ENCODE measurements at places on chromosomes 11 and 22.

DNA sequence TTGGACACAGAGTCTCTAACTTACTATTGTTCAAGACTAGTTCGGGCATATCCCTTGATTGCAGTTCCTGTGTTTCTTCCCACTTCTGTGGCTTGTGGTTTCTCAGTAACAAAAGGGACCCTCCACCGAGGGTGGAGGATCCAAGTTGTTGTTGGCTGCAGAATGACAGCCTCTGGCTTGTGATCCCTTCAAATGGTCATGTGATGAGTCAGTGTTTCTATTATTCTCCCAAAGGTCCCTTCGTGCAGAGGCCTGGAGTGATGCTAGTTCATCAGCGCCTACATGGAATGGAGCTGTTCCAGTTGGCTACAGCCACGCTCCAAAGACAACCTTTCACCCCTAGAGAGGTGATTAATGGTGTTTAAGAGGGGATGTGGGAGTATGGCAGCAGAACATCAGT, 2.6 kb upstream of the VWCE start:
- DNase-seq = no peak

- no peak for DNase-seq
Observed at GRCh38 chr11:128235426-128235825, 351.9 kb downstream of the ETS1 start.

GRCh38 chr11:32713496-32713895, 81.0 kb downstream of the CCDC73 start:
- no peak for DNase-seq

DNA sequence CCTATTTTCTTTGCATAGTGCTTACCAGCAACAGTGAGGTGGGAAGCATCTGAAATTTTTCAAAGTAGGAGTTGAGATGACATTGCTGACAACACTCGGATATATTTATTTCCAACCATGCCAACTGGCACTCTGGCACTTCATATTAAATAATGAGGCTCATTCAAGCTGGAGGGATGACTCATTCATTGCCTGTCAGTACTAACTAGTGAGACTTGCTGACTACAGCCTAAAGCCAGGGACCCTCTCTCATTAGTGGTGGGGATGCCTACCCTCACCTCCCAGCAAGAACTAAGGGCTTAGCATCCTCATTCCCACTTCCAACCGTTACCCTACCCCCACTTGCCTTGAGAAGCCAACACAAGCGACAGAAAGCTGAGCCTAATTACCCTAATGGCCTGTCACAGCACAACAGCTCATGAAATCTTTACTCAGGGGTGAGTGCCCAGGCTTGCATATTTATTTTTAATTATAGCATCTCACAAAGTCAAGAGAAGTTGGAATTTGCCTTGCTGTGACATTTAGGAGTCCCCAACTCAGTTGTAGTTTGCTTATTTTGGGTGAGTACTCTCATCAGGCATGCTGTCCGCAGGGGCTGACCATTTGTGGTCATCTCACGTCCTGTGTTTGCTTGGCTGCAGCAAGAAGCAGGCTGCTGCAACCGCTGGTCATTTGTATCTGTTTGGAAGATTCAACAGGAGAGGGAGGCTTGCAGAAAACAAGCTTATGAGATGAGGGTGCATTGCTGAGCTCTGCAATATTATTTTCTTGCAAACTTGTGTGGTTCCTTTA, 181.6 kb upstream of the POU2AF2 start:
- DNase-seq = no peak

DNA sequence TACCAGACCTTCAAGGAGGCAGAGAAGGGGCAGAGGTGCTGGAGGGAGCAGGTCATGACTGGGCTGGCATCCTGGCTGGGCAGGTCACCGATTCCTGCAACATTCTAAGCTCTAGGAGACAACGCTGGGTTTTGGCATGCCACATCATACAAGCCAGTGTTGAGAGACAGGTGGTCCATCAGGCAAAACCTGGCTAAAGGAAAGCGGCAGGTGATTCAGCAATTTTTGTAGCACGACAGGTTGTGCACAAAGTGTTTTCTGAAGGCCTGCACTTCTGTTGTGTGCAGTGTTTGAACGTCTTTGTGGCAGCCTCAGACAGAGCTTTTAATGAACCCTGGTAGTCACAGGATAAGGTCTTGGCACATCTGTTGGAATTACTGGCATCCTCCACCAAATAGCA, 69.9 kb upstream of the BID start:
- no peak for DNase-seq

GRCh38 chr11:95734009-95734572, 55.5 kb downstream of the FAM76B start:
- no peak for DNase-seq

GRCh38 chr11:131666617-131667016, 296.2 kb downstream of the NTM start:
- no peak for DNase-seq

- no peak for DNase-seq
Observed at GRCh38 chr11:102573851-102574250, 43.3 kb upstream of the MMP7 start.

DNA sequence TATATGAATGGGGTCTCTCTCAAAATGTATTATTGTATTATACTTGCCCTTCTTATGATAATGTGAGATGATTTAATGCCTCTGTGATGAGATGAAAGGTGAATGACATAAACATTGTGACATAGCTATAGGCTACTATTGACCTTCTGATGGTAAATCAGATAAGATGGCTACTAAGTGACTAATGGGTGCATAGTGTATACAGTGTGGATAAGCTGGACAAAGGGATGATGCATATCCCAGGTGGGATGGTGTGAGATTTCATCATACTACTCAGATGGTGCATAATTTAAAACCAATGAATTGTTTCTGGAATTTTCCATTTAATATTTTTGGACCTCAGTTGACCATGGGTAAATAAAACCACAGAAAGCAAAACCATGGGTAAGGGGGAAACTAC, 243.5 kb downstream of the SBF2 start:
- no peak for DNase-seq

- DNase-seq = no peak
Observed at GRCh38 chr11:125372088-125372487, 124.0 kb downstream of the FEZ1 start.

GRCh38 chr11:35390737-35391682, 28.3 kb downstream of the SLC1A2 start:
- DNase-seq = no peak

DNA sequence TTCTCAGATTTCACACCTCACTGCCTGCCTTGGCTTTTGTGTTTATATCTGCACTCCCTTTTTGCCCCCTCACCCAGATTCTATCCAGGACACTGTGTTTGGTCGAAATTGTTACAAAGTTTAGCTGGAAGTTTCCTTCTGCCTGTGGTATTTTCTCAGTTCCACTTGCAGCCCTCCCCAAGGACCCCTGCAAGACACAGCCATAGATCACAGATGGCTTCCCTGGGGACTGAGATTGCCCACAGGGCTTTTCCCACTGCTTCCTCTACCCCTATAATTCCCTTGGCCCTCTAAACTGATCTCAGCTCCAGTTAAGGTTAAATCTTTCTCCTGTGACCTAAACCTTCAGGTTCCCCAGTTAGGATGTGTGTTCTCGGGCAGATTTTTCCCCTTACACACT, 146.1 kb upstream of the C11orf87 start:
- no peak for DNase-seq

- DNase-seq = no peak
Observed at GRCh38 chr11:77332259-77332658, 30.8 kb upstream of the GDPD4 start.
